Activated CD4-positive, alpha-beta T cell treated with anti-CD3 and anti-CD28 coated beads, Interleukin-2, amount 50 U/mL, for 48 hours (primary cell): ENCODE measurements at places on chromosomes 16 and 17.

- no peak for DNase-seq
Measured at GRCh38 chr16:6428861-6429260, 903.8 kb upstream of the RBFOX1 start.

DNA sequence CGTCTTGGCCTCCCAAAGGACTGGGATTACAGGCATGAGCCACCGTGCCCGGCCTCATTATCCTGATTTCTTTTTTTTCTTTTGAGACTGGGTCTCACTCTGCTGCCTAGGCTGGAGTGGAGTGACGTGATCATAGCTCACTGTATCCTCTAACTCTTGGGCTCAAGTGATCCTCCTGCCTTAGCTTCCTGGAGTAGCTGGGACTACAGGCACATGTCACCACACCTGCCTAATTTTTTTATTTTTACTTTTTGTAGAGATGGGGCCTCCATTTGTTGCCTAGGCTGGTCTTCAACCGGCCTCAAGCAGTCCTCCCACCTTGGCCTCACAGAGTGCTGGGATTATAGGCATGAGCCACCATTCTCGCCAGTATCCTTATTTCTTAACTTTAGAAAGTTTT, 3.5 kb downstream of the TENT4B start:
- DNase-seq, result no peak

DNA sequence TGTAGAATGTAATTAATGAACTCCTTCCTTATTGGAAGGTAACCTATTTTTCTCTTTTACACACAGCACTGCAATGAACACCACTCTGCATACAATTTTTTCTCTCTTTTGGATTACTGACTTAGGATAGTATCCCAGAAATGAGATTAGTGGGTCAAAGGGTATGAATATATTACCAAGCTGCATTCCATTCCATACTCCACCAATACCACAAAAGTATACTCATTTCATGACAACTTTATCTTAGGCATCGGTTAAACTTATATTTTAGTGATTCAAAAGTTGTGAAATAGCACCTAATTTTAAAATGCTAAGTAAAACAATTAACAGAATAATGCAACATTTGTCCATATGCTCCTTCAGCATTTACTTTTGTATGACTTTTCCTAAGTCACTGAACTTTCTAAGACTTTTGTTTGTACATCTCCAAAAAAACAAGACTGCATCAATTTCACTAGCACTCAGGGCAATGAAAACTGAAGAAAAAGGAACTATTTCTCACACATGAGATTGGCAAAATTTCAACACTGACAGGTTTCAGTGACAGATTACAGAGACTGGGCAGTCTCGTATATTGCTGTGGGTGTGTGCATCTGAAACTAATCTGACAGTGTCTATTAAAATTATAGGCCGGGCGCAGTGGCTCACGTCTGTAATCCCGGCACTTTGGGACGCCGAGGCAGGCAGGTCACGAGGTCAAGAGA, 32.1 kb downstream of the HELZ start:
- DNase-seq, result no peak

DNA sequence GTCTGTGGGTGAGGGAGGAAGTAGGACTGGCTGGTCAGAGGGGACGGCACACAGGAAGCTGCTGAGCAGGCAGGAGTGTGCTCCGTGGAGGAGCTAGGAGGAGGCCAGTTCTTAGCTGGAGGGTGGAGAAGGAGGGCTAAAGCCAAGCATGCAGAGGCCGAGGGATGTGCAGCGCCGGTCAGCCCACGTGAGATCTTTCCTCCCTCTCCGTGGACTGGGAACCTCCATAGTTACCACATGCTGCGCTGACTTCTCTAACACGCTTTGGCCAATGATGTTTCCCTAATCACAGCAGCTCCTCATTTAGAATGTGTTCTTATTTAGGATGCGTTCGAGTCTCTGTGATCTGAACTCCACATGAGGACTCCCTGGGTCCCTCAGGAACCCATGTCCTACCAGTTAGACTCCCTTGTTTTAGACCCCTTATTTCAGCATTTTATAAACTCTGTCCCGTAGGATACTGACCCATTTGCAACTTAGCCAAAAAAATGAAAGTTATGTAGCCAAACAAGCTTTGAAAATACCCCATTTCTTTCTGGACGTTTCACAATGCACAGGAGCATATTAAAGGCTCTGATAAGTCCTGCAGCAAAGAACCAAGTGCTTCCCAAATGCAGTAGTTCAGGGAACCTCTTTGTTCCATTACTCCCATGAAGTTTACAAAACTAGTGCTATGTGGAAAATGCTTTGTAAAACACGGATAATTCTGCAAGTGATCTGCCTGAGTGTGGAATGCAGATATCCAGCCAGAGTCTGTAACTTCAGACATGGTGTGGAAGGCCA, 51.4 kb downstream of the IRF8 start:
- DNase-seq, result no peak

GRCh38 chr16:66844342-66845079, at the start of gene CA7:
Gene CA7, plus strand, starts transcription at chr16:66844414. Its CDS starts 74 bp downstream, at chr16:66844488.
- DNase-seq, result no peak

DNA sequence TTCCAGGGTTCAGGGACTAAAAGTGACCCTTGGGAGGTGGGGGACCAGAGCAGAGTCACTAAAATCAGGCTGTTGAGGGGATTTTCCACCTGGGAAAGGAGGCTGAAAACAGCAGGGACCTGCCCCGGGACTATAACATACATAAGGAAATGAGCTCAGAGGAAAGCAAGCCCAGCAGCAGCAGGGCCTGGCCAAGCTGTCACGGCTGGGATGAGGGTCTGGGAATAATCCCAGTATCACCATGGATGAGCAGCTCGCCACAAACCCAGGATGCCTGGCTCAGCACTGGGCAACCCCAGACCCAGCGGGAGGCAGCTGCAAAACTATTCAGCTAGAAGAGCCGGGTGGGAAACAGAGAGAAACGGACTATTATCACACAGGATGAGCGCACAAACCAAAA, 72.4 kb downstream of the RPH3AL start:
- no peak for DNase-seq

- DNase-seq, result no peak
Measured at GRCh38 chr16:17299790-17300189, 171.0 kb downstream of the XYLT1 start.

DNA sequence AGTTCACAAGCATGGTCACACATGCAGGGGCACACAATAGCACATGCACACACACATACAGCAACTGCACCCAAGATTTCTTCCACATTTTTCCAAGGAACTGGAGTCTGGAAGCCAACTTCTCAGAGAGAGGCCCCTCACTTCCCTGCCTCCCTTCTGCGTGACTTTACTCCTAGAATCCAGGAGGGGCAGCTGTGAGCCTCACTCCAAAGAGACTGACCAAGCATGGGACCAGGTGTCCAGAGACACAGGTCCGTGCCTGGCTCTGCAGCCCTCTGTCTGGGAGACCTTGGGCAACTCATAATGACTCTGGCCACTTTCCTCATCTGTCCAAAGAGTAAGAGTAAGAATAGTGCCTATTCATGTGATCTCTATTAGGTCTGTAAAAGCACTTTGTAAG, 104.7 kb upstream of the TMEM132E start:
- no peak for DNase-seq

DNA sequence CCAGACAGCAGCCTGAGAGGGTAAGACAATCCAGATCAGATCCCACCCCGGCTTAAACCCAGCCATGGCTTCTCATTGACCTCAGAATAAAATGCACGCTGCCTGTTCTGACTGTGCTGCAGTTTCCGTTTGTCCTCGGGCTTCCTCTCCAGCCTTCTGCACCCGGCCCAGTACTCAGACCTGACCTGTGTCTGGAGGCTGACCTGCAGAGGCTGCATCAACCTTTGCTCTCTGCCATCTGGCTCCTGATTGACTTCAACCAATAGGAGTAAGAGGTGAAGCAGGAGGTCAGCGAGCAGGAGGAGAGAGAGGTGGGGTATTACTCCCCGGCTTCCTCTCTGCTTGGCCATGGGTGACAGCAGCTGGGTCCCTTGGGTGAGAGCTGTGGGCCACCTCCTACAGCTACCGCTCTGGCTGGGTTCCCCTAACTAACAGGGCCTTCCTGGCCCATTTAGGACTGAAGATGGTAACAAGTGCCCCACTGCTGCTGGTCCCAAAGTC, 46.7 kb downstream of the C16orf82 start:
- DNase-seq, result no peak

- no peak for DNase-seq
Measured at GRCh38 chr16:83968306-83968851, 335 bp downstream of the NECAB2 start.

DNA sequence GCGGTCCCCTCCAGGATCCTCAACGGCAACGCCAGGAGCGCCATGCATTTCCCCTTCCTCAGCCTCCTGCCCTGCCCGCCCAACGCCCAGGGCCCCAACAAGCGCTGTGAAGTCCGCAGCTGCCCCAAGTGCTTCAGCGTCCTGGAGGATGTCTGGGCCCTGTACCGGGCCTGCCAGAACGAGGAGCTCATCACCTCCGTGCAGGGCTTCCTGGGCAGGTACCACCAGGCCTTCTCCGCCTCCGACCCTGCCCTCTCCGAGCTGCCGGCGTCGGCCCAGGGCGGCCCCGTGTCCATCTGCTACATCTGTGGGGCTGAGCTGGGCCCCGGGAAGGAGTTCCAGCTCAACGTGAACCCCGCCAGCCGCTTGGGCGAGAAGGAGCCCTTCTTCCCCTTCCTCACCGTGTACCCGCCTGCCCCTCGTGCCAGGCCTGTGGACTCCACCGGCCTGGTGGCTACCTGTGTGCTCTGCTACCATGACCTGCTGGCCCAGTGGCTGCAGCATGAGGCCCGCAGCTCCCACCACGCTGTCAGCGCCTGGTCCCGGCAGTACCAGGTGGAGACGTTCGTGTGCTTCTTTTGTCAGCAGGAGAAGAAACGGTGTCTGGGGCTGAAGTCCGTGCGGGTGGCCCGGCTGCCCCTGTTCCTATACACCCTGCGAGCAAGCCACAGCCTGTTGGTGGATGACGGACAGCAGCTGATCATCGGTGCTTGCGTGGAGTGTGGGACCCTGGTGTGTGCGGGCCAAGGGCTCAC, 58.9 kb upstream of the CIBAR2 start:
- no peak for DNase-seq

DNA sequence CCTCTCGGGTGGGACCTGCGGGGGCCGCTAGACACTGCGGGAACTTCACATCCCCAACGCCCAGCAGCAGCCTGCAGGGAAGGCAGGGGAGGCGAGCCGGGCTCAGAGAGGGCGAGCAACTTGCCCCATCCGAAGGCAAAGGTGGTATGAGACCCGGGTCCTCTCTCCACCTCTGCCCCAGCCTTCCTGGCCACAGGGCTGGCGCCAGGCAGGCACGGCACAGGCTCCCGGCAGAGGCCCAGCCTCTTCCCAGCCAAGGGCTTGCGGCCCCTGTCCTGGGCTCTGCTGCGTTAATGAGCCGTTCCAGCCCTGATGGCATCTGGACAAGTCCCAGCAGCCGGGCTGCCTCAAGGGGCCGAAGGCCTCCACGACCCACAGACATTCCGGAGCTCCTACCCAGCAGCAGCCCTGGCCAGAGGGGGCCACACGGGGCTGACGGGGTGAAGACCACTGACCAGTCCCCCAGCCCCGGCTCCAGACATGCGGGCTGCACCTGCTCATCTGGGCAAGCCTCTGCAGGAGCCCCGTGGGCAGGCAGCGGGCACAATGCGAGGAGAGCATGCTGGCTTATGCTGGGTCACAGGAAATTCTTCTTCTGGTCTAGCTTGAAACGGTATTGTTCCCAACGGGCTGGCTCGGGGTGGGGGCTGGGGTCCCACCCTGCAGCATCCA, 1.2 kb upstream of the HS3ST6 start:
- DNase-seq, result no peak

GRCh38 chr17:48478224-48479013, 48.4 kb upstream of the SKAP1 start:
- DNase-seq, result no peak

- DNase-seq, result no peak
Measured at GRCh38 chr17:80030730-80031410, 4.8 kb downstream of the TBC1D16 start.

DNA sequence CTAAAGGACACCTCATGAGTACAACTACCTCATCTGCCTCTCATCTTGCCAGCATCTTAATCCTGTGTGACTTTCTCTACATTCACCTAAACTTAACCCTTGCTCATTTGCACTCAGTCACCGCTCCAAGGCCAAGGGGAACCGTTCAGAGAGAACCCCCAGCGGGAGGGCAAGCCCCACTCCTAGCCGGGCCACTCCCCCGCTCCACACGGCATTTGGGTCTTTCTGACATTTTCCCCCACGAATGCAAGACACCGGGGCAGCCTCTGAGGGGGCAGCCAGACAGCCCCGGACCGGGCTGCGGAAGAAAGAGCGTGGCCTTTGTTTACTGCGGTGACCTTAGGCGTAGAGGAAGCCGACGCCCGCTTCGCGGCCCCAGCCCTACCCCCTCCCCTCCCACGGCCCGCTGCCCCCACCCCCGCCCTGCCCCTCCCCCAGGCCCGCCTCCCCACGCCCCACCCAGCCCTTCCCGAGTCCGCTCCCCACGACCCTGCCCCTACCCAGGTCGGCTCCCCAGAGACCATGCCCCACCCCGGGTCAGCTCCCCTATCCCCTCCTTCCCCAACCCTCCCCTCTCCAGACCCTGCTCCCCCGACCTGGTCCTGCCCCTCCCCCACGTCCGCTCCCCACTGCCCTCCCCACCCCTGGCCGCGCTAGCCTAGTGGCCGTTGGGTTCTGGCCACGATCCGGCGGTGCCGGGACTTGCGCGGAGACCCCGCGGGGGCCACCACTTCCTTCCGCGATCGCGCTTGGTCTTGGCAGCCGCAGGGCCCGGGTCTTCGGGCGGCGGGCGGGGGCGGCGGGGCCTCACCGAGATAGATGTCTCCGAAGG, 789 bp downstream of the CSNK1D start:
- DNase-seq, result peak; percentile 42

DNA sequence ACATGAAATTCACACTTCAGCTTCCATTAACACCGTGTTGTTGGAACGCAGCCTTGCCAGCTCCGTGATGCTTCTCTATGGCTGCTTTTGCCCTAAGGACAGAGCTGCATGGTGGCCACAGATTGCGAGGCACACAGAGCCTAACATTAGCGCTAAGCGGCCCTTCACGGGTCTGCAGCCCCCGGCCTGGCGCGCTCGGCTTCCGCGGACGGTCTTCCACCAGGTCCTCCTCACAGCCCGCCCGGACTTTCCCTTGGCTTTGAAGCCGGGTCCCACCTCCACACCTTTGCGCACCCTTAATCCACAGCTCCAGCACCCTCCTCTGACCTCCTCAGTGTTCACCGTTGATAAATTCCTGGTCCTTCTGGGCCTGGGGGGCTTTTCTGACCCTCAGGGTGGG, 19.6 kb downstream of the SCGB1C2 start:
- no peak for DNase-seq

GRCh38 chr16:2237493-2238149, 1.4 kb downstream of the DNASE1L2 start:
- no peak for DNase-seq
